ENCODE measurements at places on chromosomes 7 and 10.

- no peak for DNase-seq
Measured at GRCh38 chr10:106618646-106619045, 545.9 kb downstream of the SORCS1 start.

DNA sequence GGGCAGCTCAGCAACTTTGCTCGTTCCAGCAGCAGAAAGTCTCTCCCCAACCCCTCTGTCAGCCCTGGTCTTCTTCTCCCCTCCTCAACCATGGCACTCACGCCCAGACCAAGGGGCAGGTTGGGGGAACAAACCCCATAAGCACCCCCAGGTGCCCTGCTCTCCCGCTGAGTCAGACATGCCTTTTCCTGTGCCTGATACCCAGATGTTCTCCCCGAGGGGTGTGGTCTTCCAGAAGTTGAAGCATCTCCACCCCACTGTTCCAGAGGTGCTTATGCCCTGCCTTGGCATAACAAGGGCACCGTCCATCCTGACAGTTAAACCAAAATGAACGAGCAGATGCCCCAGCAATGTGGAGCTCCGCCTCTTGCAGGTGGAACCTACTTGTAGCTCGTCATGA lies 67.1 kb downstream of the C10orf143 start:
- no peak for DNase-seq

DNA sequence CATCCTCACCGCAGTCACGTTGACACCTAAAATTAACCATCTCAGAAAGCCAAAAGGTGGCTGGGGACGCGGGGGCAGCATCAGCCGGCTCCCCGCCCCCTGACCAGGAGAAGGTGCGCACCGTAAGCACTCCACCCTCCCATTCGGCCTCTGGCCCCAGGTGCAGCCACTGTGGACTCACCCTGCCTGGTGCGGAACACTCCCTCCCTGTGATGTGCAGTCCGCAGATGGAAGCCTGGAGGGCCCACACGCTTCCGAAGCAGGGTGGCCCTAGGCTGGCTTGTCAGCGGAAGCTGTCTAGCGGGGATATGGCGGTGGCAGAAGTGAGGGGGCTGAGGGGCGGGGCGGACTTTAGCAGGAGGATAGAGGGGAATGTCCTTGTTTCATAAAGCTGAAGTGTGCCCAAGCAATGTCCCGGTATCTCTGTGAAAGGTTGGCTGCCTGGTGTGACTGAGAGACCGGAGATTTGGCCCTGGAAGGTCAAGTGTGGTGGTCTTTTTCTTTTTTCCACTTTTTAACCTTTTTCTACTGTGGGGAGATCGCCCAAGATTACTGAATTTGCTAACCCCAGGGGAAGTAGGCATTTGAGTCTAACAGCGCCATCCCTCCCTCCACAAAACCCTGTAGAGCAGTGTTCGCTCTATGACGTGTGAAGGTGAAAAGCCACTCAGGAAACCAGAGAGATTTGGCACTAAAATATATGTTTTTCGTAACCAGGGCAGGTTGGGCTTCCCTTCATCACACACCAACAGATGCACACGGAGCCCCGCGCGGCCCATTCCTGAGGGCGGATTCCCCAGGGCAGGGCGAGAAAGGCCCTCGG lies 74.7 kb downstream of the CXCL12 start:
- no peak for DNase-seq

DNA sequence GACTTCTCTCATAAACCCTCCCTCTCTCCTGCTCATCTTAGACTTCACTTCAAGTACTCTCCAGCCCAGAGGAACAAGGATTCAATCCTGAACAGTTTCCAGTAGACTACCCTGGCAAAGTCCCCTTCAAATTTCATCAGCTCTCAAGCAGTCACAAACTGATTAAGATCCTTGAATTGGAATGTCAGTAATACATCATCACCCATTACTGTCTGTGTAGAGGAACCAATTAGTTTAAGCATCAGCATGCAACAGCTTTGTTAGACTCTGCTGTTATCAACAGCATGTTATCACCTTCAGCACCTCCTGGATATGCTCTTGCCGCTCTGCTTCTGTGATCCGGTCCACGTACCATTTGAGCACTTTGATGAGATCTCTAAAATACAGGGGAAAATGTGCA lies 307.0 kb upstream of the IMMP2L start:
- no peak for DNase-seq

DNA sequence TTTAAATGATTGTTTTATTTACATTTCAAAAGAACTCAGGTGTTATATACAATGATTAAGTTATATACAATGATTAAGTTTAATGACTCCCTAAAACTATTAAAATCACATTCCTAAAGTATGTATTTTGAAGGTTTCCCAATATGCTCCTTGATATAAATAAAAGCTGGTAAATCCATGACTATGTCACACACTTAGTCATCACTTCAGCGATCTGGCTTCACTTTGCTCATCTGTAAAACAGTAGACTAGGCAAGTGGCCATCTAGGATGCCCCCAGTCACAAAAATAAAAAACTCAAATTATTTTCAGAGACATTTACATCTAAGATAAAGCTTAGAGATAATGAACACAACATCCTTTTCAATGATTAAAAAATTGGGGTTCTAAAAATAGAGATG lies 10.8 kb downstream of the ICA1 start:
- DNase-seq: no peak

DNA sequence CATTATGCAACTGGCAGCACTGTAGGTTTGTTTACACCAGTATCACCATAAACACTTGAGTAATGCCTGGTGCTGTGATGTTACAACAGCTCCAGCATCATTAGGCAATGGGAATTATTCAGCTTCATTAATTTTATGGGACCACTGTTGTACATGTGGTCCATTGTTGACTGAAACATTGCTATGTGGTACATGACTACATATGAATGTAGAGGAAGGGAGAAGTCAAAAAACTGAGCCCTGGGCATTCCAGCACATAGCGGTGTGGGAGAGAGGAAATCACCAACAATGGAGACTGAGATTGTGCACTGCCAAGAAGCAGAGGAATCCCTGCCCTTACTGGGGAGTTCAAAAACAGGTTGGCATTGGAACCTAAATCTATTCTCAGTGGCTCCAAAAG lies 89.0 kb downstream of the TRIM24 start:
- no peak for DNase-seq

DNA sequence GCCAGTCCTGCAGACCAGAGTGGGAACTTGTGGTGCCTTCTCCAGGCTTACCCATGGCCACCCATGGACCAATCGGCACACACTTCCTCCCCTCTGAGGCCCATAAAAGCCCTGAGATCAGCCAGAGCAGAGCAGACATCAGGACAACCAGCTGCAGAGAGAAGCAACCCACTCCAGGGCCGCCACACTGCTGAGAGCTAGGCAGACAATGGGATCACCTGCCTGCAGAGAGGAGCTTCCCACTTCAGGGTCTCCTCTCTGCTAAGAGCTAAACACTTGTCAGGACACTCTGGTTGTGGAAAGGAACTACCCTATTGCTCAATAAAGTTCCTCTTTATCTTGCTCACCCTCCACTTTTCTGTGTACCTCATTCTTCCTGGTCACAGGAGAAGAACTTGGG lies 34.0 kb downstream of the C7orf25 start:
- DNase-seq: no peak

GRCh38 chr7:17441557-17441956 lies 143.1 kb downstream of the AHR start:
- no peak for DNase-seq

GRCh38 chr10:106189292-106189691 lies 975.2 kb downstream of the SORCS1 start:
- no peak for DNase-seq

DNA sequence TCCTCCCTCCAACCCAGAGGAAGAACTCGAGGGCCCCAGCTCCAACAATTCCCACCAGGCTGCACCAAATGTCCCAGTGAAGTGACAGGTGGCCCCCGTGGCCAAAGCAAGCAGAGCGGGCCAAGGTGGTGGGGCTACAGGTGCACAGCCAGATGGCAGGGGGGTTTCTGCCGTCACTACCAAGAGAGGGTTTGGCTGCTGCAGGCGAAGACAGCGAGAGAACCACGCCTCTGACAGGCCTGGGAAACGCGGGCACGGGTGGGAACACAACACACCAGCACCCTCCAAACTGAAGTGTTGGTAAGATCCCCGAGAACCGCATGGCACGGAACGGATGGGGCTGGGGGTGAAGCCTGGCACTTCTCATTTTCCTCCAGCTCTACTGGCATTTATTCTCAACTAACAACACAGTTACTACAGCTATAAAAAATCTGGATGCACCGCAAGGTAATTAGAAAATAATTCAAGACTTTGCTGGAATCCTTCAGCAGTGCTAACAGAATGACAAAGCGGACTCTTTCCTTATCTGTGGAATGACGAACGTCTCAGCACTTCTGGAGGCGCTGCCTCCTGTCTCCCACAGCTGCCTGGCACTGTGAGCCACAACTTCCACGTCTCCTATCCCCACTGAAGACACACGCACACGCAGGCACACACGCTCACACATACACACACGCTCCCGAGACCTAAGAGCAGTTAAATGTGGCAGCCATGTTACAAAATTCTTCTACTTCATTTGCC lies 167.9 kb downstream of the TCERG1L start:
- DNase-seq: no peak

DNA sequence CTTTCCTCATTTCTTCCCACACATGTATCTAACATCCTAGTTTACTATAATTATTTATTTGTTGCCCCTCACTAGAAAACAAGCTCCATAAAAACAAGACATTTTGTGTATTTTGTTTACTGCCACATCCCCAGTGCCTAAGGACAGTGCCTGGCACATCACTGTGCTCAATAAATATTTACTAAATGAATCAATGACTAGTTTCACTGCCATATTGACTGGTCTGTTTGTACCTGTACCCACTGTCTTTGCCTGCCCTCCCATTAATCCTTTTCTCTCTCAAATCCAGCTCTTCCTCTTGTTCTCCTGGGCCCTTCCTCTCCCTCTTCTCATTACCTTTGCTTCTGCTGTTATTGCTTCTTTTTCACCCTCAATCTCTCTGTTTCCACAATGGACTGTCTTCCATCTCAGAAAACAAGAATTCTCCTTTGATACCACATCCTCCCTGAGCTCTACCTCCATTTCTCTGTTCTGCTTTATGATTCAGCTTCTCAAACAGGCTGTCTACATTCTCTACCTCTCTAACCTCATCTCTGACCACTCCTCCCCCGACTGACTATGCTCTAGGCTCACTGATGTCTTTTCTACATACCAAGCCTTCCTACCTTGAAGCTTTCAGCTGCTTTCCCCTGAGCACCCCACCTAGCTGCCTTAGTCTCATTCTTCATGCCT lies 8.3 kb upstream of the FAM133B start:
- no peak for DNase-seq

GRCh38 chr7:105423987-105424386 lies 35.3 kb upstream of the SRPK2 start:
- no peak for DNase-seq

- DNase-seq: no peak
Measured at GRCh38 chr10:79222186-79222585, 125.1 kb upstream of the PPIF start.

DNA sequence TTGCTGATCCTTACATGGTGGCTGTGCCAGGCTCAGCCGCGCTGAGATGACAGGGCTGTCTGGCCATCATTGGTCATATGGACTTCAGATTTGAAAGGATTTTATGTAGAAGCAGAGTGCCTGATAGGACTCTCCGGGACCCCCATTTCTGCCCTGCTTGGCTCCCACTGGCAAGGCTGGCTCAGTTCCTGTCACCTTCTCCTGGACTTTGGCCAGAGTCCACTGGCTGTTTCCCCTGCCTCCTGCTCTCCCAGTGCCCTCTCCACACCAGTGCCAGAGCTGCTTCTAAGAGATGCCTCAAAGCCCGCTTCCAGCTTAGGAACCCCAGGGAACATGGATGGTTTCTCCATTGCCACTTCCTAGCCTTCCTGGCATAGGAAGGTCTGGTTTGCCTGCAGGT lies 5.1 kb upstream of the SH2D4B start:
- no peak for DNase-seq

Data from BJ (cell line).